CD4-positive, CD25-positive, alpha-beta regulatory T cell (primary cell): ENCODE measurements at places on chromosomes 5 and 9.

DNA sequence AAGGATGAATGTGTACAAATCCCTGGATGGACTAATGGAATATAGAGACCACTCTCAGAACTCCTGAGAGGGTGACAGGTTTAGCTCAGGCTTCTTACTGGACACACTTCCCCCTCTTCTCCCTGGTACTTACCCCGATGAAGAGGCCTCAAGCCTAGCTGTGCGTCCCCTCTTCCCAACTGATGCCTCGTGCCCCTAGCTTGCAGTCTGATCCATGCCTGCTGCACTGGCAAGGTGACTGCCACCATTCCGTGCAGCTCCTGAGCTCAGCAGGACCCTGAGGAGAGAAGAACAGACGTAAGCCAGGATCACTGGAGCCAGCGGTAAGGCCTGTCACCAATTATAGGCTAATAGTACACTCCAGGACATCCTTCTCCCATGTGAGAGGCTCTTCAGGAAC is 5.5 kb upstream of the STOML2 start:
- H3K27me3 ChIP-seq = no peaks in the 10 kb centered on the region
- H3K4me1 ChIP-seq = peaks cover 23% of the 10 kb centered on the region
- no peak for DNase-seq

GRCh38 chr9:96868709-96869108 is 14.4 kb upstream of the ZNF782 start:
- H3K36me3 ChIP-seq = no peaks in the 10 kb centered on the region
- H3K27me3 ChIP-seq = no peaks in the 10 kb centered on the region
- no peak overlapping the region for H3K4me3 ChIP-seq
- no peaks in the 10 kb centered on the region for H3K4me1 ChIP-seq
- no peak overlapping the region for H3K27ac ChIP-seq
- no peak for DNase-seq

DNA sequence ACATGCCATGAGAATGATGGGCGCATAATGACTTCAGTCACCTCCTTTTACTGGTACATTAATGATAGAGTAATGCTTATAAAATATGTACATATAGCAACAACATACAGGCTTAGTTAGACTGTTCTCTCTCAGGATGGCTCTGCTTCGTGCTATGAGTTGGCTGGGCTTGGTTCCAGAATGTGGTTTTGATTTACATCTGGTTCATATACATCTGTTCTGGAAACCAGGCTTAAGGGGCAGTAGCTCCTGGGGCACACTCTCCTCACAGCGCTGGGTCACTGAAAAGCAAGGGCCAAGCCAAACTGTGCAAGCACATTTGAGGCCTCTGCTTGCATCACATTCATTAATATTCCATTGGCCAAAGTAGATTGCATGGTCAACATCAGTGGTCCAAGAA is 44.9 kb downstream of the PCSK1 start:
- H3K4me1 ChIP-seq = no peaks in the 10 kb centered on the region
- H3K27me3 ChIP-seq = peaks cover 5% of the 10 kb centered on the region
- H3K27ac ChIP-seq = no peak overlapping the region
- H3K36me3 ChIP-seq = no peaks in the 10 kb centered on the region
- no peak overlapping the region for H3K4me3 ChIP-seq

GRCh38 chr5:44089424-44090144 is 299.6 kb downstream of the FGF10 start:
- H3K27ac ChIP-seq = no peak overlapping the region
- no peak for DNase-seq
- no peaks in the 10 kb centered on the region for H3K27me3 ChIP-seq
- no peaks in the 10 kb centered on the region for H3K4me1 ChIP-seq
- no peak overlapping the region for H3K4me3 ChIP-seq

DNA sequence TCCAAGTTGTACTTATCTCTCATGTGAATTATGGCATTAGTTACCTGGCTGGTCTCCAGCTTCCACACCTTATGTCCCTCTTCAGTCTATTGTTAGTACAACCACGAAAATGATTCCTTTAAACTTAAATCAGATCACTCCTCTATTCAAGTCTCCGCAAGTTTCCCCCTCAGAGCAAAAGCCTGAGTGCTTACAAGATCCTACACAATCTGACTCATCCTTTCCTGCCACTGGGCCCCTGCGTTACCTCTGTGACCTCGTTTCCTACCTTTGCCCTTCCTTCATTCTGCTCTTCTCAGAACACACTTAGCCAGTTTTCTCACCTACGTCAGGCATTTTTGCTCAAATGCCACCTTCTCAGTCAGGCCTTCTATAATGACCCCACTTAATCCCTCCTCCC is 45.1 kb upstream of the GLIS3 start:
- H3K4me1 ChIP-seq = no peaks in the 10 kb centered on the region
- peak; percentile 24 for DNase-seq
- H3K27me3 ChIP-seq = no peaks in the 10 kb centered on the region
- no peak overlapping the region for H3K4me3 ChIP-seq

GRCh38 chr9:98248737-98249474 is 6.5 kb downstream of the TBC1D2 start:
- no peaks in the 10 kb centered on the region for H3K27me3 ChIP-seq
- no peak overlapping the region for H3K27ac ChIP-seq
- H3K4me1 ChIP-seq = peaks cover 24% of the 10 kb centered on the region

DNA sequence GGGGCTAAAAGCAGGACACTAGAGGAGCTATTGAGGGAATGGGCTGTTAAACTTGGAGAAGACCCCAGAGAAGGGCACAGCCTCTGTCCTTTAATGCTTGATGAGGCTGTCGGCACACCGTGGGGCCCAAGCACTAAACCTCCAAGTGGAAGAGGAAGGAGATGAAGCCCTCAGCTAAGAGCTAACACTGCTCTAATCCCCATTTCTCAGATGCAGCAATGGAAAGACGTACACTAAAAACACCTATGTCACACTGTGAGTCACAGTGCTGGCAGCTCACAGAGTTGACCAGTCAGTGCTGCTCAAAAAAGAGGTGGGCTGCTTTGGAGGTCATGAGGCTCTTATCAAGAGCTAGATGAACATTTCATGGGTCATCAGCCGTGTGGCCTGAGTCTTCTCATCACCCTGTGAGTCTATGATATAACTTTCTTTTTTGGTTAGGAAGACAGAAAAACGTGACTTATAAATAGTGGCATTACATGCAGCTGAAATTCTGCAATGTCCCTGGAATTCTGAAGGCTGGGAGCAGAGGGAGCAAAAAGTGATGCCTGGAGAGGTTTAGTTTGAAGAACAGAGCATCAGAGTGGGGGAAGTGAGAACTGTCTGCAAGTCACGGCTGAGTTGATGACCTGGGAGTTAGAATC is 21.5 kb downstream of the TNFSF8 start:
- H3K27ac ChIP-seq = peak overlapping the region; percentile 24
- peaks cover 25% of the 10 kb centered on the region for H3K36me3 ChIP-seq
- peaks cover 47% of the 10 kb centered on the region for H3K4me1 ChIP-seq
- H3K27me3 ChIP-seq = no peaks in the 10 kb centered on the region
- peak overlapping the region; percentile 66 for H3K4me3 ChIP-seq

GRCh38 chr5:87411973-87412629 is 629 bp downstream of the CCNH start:
- no peaks in the 10 kb centered on the region for H3K27me3 ChIP-seq
- H3K4me1 ChIP-seq = peaks cover 48% of the 10 kb centered on the region
- H3K27ac ChIP-seq = peak overlapping the region; percentile 98
- H3K36me3 ChIP-seq = peaks cover 34% of the 10 kb centered on the region
- no peak for DNase-seq
- peak overlapping the region; percentile 99 for H3K4me3 ChIP-seq

DNA sequence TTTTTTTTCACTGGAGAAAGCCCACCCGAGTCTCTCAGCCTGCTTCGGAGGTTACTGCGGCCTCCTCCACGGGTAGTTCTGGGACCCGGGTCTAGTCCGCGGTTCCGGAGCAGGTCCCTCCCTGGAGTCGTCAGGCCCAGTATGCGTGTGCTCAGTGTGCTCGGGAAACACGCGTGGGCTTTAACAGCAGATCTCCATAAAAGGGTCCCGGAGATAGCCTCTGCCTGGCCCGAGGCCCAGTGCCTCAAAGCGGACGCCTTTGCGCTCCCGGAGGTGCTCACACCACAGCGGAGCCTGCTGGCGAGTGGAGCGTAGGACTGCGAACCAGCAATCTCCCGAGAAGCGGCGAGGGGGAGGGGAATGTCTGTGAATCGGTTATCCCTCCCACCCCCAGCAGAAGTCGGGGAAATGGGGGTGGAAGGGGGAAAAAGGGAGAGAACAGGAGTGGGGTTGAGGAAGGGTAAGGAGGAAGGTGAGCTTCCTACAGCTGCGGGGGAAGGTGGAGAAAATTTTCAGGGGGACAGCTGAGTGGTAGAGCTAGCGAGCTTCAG is 28.7 kb downstream of the CDKN2A start:
- peak overlapping the region; percentile 57 for H3K4me3 ChIP-seq
- H3K27ac ChIP-seq = no peak overlapping the region
- peak; percentile 29 for DNase-seq
- H3K4me1 ChIP-seq = peaks cover 24% of the 10 kb centered on the region
- H3K27me3 ChIP-seq = peaks cover 71% of the 10 kb centered on the region

DNA sequence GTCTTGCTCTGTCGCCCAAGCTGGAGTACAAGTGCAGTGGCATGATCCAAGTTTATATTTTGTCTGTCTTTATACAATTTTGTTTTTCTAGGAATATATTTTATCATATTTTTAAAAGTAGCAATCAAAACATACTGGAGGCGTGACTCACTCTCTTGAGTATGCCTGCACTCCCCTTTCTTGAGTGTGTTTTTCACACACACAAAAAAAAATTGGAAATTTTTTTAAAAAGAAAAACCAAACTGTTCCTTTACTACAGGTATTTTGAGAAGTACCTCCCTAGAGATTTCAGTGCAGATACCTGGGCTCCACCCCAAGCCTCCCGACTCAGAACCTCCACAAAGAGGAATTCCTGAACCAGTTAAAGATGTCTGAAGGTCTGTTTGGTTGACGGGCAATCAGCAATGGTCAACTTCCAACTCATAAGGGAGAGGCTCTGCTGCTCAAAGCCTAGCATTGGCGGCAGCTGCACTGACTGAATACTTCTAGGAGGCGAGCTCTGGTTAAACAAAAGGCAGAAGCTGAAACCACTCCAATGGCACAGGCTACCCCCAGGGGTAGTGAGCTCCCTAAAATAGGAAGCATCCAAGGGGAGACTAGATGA is 27.4 kb downstream of the PDE6A start:
- H3K4me3 ChIP-seq = no peak overlapping the region
- H3K4me1 ChIP-seq = no peaks in the 10 kb centered on the region
- no peaks in the 10 kb centered on the region for H3K36me3 ChIP-seq
- DNase-seq = no peak
- no peaks in the 10 kb centered on the region for H3K27me3 ChIP-seq

GRCh38 chr9:87950765-87951488 is 23.4 kb downstream of the CDK20 start:
- DNase-seq = no peak
- H3K36me3 ChIP-seq = no peaks in the 10 kb centered on the region
- peaks cover 3% of the 10 kb centered on the region for H3K27me3 ChIP-seq
- H3K27ac ChIP-seq = no peak overlapping the region

GRCh38 chr5:59099270-59099994 is 516.6 kb downstream of the RAB3C start:
- DNase-seq = no peak
- H3K4me1 ChIP-seq = peaks cover 3% of the 10 kb centered on the region
- no peaks in the 10 kb centered on the region for H3K36me3 ChIP-seq
- H3K27me3 ChIP-seq = no peaks in the 10 kb centered on the region
- H3K4me3 ChIP-seq = no peak overlapping the region

GRCh38 chr9:85173967-85174366 is 504.4 kb downstream of the NTRK2 start:
- DNase-seq = no peak
- no peak overlapping the region for H3K27ac ChIP-seq
- H3K4me3 ChIP-seq = no peak overlapping the region
- no peaks in the 10 kb centered on the region for H3K4me1 ChIP-seq
- no peaks in the 10 kb centered on the region for H3K27me3 ChIP-seq
- H3K36me3 ChIP-seq = no peaks in the 10 kb centered on the region

DNA sequence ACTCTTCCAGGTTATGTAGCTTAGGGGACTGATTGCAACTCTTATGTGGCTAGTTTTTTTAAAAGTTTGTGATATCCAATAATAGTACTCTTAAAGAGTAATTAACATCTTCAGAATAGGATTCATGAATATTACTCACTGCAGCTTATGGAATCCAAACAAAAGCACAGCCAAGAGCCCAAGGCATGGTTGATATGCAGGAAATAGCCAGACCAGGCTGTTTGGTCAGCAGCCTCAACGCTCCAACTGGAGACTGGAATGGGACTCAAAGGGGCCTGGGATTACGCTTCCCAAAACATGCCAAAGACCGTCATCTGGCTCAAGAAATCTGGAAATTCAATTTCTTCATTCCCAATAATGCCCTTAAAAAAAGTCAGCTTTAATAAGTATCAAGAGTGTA is 268.6 kb downstream of the SEC61B start:
- H3K4me1 ChIP-seq = no peaks in the 10 kb centered on the region
- DNase-seq = no peak
- H3K36me3 ChIP-seq = no peaks in the 10 kb centered on the region
- peaks cover 2% of the 10 kb centered on the region for H3K27me3 ChIP-seq

GRCh38 chr9:132541870-132542830 is 40.3 kb upstream of the BARHL1 start:
- H3K36me3 ChIP-seq = no peaks in the 10 kb centered on the region
- no peak overlapping the region for H3K4me3 ChIP-seq
- H3K27ac ChIP-seq = no peak overlapping the region

GRCh38 chr5:119451561-119451960 is 736 bp upstream of the HSD17B4 start:
- DNase-seq = no peak
- H3K4me3 ChIP-seq = peak overlapping the region; percentile 84
- H3K27me3 ChIP-seq = no peaks in the 10 kb centered on the region
- no peaks in the 10 kb centered on the region for H3K36me3 ChIP-seq
- no peak overlapping the region for H3K27ac ChIP-seq

DNA sequence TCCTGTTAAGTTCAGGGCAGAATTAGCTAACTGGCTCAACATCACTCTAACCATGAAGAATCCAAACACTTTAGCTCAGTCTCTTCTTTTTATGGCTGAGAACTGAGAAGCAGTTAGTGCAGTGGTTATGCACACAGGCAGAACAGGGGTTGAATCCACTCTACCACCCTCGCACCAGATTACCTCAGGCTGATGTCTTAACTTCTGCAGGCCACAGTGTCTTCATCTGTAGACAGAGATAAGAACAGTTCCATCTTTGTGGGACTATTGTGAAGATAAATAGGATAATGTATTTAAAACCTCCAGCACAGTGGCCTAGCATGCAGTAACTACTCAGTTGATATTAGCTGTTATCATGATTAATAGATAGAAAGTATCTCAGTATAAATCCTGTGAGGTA is 54.8 kb downstream of the FAM114A2 start:
- no peak for DNase-seq
- H3K4me3 ChIP-seq = no peak overlapping the region
- H3K27ac ChIP-seq = no peak overlapping the region

- no peak overlapping the region for H3K4me3 ChIP-seq
- H3K27me3 ChIP-seq = no peaks in the 10 kb centered on the region
- no peaks in the 10 kb centered on the region for H3K36me3 ChIP-seq
These were observed 53.0 kb upstream of the CPEB4 start for GRCh38 chr5:173835131-173835530.

DNA sequence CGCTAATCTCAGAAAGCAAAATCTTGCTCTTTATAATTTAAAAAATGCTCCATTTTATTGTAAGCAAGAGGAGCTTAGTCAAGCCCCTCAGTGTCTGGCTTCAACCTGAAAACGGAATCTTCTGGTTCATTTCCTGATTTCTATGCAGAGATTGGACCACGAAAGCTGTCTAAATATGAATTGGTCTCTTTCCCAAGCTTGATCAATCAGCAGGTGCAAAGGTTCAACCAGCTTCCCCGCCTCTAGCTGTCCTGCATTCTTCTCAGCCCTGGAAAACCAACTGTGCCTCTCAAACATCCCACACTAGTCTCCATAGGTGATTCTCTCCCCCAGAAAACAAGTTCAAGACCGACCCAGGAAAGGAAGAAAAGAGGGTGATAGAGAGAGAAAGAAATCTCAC is 34.5 kb downstream of the FNBP1 start:
- peaks cover 75% of the 10 kb centered on the region for H3K4me1 ChIP-seq
- peak overlapping the region; percentile 97 for H3K27ac ChIP-seq
- no peaks in the 10 kb centered on the region for H3K27me3 ChIP-seq
- no peak for DNase-seq
- peak overlapping the region; percentile 23 for H3K4me3 ChIP-seq
- H3K36me3 ChIP-seq = peaks cover 10% of the 10 kb centered on the region
